NCI-H1417 treated with DMSO at 0.1 percent for 48 hours (cell line): ENCODE measurements at places on chromosomes 5 and 9.

DNA sequence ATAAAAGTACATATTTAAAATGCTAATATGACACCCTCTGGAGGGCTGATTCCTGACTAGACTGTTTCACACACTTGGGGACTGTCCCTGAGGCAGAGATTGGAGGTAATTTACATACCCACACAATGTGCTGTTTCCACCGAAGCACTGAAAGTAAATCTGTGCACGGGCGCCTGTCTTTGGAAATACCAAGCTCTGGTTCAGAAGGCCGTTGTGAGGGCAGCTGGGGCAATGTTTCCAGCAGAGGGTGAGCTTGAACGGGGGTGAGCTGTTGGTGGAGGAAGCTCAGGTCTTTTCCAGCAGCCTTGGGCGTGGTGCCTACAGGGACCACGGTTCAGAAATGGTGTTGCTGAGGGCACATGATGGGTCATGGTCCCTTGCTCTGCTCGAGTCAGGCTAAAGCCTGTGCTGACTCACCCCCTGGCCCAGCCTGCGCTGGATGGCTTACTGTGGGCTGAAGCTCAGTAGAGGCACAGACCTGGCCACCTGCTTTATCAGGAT, 25.8 kb upstream of the HMCN2 start:
- no peak for DNase-seq

DNA sequence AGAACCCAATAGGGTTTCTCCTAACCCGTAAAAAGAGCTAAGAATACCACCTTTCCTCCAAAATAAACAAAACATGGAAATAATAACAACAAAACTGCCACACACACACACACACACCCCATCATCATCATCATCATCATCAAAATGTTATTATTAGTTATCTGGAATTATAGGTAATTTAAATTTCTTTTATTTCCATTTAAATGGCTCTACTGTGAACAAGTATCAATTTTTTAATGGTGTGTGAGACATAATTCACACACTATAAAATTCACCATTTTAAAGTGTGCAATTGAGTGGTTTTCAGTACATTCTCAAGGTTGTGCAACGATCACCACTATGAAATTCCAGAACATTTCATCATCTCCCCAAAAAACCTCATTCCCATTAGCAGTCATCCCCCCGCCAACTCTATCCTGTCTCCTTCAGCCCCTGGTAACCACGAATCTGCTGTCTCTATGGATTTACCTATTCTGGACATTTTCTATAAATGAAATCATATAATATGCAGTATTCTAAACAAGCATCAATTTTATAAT, 172.7 kb downstream of the ROR2 start:
- DNase-seq = no peak

DNA sequence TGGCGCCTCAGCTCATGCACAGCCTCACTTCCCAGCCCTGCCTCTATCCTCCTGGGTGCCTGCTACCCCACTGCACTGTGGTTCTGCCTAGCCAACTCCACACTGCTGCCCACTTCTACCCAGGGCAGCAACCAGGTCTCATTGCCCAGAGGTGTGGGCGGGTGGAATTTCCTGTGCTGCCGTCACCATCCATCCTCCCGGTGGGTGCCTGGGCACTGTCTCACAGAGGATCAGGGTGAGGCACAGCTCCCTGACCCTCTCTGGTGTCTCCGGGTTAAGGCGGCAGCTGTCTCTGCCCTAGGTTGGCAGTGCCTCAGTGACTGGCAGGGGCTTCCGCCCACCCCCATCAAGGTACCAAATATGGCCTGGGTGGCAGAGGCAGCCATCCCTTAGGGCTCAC, 4.3 kb upstream of the MTMR12 start:
- no peak for DNase-seq

DNA sequence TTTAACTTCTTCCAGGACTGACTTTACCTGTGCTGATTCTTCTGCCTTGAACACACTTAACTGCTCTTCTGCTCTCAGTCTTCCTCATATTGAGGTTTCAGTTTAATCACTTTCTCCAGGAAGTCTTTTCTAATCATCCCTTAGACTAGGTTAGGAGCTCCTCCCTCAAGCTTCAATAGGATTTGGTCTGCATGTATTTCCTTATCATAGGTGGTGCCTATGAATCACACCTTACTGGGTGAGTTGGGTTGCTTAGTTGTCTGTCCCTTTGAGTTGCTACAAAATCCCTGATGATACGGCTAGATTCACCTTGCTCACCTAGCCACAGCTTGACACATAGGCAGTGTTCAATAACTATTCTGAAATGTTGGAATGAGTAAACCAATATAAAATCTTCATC, 164.4 kb downstream of the DNAH5 start:
- no peak for DNase-seq

- no peak for DNase-seq
Observed at GRCh38 chr9:77614645-77615044, 33.5 kb downstream of the GNA14 start.

- DNase-seq = no peak
Observed at GRCh38 chr9:76365028-76365427, 29.2 kb downstream of the RFK start.

DNA sequence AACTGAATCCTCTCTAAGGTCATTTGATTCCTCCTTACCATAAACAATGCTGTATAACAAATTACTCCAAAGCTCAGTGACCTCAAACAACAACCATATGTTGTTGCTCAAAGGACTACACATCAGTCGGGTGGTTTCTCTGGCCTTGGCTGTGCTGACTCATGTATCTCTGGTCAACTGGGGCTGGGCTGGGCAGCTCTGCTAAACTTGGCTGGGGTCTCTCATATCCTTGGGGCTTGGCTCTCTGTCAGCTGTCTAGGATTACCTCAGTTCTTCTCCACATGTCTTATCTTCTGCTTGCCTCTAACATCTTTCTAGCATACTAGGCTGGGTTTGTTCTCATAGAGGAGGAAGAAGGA, 86.4 kb downstream of the GALNT10 start:
- no peak for DNase-seq

DNA sequence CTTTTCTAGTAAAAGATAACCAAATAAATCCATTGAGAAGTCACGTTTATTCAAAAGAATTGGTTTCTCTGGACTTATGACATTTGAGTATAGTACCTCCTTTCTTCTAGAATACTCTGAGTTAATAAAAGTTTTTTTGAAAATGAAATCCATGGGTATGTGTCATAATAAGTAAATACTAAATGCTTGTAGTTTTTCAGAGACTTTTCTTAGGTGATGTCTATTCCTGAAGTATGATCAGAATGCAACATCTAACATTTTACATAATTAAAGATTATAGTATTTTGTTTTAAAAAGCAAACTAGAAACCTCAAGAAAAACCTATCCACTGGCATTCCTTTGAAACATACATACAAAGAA, 63.2 kb downstream of the NFIB start:
- no peak for DNase-seq

DNA sequence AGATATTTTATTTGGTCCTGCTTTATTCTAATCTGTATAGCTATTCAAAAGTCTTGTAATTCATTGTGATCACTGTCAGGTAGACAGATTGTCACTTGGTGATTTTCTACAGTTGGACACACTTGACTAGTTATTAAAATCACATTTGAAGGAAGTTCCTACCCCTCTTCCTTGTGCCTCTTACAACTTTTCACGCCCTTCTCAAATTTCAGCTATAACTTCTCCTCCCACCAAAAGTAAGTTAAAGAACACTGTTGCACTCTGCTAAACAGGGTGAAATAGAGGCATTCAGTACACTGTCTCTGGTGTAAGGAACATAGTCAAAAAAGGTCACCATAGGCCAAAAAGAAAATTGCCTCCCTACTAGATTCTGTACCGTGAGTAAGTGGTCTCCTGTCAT, 142.1 kb upstream of the POU5F2 start:
- DNase-seq = no peak

- no peak for DNase-seq
Observed at GRCh38 chr5:174935854-174936474, 211.6 kb downstream of the MSX2 start.

DNA sequence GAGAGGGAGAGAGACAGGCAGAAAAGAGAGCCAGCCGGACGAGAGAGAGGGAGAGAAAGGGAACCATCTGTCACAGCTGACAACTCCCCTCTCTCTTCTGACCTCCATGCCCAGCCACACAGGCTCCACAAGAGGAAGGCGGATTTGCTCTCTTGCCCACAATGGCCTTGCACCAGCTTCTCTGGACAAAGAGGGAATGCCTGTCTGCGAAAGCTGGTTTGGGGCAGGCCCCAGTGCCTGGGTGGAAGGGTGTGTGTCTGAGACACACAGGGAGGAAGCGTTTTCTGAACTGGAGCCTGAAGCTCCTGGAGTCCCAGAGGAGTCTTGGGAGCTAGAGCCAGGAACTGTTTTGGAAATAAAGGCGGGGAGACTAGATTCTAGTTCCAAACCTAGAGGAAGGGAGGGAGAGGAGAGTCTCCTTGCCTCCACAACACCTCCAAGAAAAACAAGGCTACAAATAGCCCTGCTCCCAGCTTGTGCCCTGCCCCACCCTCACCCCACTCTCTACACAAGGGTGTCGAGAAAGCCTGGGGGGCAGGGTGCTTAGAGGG, 12.5 kb downstream of the C1QTNF2 start:
- no peak for DNase-seq

- no peak for DNase-seq
Observed at GRCh38 chr9:86175223-86175622, 75.9 kb upstream of the GOLM1 start.

DNA sequence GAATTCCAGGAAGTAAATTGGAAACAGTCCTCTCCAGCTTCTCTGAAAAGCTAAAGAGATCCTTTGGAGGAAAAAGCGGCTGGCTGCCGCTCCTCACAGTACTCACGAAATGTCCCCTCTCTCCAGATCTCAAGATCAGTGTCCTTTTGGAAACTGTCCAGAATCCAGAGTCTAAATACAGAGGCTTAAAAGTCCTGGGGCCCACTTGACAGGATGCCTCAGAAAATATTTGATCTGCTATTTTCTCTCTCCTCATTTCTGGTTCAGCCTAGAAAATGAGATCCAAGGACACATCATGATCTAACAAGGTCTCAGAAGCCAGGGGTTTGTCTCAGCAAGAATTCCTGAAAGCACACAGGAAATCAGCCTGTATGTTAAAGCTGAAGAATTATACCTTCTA, 7.2 kb downstream of the C1QTNF2 start:
- DNase-seq = no peak

DNA sequence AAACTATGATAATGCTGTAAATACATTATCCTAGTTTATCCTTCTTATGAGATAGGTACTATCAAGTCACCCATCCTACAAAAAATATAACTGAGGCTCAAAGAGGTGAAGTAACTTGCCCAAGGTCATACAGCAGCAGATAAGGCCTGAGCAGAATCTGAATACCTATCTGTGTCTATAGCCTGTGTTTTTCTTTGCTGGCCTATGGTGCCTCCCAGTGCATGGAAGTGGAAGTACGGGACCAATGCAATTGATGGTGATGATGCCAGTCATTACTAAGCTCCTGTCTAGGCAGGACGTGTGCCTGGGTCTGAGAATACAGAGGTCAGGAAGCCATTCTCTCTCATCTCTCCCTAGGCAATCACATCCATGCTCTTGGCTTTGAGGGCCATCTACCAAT, 67.8 kb downstream of the FAT2 start:
- DNase-seq = no peak

DNA sequence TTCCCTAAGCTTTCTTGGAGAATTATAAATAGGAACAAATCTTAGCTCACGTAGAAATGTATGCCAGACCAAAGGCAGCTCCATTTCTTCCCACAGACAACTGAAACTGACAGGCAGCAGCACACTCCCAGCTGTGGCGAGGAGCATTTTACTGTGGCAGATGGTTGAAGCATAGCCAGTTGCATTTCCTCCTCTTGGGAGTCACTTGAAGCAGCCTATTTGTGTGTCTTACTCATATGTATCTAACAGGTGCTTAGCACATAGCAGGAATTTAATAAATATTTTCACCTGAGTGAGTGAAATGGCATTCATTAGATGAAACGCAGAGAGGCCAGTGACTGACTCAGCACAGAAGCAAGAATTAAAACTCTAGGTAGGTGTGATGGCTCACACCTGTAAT, 12.3 kb upstream of the MTMR12 start:
- no peak for DNase-seq

GRCh38 chr9:129036923-129037766, 719 bp downstream of the MIGA2 start:
- DNase-seq = no peak

DNA sequence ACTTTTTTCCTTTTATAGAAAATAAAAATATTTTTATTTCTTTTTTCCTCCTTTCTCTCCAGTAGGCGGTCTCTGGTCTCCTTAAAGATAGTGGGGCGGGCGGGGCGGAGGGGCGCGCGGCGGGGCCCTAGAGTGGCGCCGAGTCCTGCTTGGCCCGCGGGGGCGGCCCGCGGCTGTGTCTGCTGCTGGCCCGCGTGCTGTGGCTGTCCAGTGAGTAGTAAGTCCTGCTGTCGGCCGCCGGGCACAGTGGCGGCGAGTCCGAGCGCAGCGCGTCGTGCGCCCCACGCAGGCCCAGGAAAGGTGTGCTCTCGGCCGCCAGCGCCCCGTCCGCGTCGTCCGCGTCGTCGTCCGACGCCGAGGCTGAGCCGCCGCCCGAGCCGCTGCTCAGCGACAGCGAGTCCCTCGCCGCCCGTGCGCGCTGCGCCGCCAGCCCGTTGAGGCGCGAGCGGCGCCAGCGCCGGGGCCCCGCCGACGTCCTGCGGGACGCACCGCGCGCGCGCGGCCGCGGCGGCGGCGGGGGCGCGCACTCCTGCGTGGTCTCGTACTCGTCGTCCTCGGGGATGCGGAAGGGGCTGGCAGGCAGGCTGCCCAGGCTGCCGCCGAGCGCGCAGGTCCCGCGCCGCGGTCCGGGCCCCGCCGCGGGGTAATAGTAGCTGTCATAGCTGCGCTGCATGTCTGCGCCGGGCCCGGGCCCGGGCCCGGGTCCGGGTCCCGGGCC, 52.3 kb downstream of the PSD2 start:
- no peak for DNase-seq

- DNase-seq = no peak
Observed at GRCh38 chr9:129814432-129815223, 9.3 kb downstream of the TOR1A start.

DNA sequence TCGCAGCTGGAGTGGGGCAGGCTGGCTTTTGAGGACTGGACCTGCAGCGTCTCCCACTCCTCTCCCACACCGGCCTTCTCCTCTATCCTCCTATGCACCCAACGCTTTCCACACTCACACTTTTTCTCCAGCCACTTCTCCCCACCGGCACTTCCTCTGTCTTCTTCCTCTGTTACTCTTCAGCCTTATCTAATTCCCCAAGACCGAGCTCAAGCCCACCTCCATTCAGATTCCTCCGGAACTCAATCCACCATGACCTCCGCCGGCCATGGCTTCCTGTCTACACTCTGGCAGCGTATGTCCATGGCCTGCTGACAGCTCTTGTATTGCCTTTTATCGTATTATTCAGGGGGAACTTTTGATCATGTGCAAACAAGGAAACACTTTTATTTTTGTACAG, 545 bp upstream of the OR2V1 start:
- no peak for DNase-seq

- no peak for DNase-seq
Observed at GRCh38 chr5:143403593-143404415, at the start of gene NR3C1. NR3C1 (minus strand) TSS chr5:143403686; CDS start chr5:143400839, 2,847 bp downstream.
